ENCODE measurements at places on chromosomes 2 and 18.

- no peak for DNase-seq
Measured at GRCh38 chr18:58538604-58539386, 90.1 kb downstream of the ALPK2 start.

- DNase-seq, result no peak
Measured at GRCh38 chr18:33114749-33115148, 325.8 kb downstream of the CCDC178 start.

DNA sequence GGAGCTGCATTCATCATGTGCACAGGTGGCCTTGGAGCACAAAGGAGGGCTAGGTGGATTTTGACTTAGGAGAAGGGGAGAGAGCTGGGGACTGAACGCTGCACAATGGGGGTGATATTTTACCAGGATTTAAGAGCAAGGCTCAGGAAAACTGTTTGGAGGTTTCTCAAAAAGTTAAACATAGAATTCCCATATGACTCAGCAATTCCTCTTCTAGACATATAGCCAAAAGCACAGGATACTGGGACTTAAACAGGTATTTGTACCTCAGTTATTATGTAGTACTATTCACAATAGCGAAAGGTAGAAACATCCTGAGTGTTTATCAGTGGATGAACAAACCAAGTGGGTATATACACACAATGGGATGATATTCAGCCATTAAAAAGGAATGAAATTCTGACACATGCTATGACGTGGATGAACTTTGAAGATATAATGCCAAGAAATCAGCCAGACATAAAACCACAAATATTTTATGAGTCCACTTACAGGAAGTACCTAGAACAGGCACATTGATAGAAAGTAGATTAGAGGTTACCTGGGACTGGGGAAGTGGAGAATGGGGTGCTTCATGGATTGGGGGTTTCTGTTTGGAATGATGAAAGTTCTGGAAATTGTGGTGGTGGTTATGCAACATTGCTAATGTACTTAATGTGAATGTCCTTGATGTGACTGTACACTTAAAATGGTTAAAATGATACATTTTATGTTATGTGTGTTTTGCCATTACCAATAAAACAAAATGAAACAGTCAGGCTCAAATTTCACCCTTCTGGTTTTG is 216.9 kb downstream of the HAUS1 start:
- no peak for DNase-seq

- no peak for DNase-seq
Measured at GRCh38 chr2:72929010-72929409, 11.7 kb downstream of the EMX1 start.

GRCh38 chr2:105641389-105641811 is 103.3 kb upstream of the NCK2 start:
- DNase-seq, result no peak

DNA sequence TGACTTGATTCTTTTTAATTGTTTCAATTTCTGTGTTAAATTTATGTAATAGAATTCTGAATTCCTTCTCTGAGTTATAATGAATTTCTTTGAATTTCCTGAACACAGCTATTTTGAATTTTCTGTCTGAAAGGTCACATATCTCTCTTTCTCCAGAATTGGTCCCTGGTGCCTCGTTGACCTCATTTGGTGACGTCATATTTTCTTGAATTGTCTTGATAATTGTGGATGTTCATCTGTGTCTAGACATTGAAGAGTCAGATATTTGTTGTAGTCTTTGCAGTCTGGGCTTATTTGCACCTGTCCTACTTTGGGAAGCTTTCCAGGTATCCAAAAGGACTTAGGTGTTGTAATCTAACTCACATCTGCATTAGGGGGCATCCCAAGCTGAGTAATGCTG is 111.4 kb upstream of the LRRTM4 start:
- DNase-seq, result no peak

- DNase-seq, result no peak
Measured at GRCh38 chr2:168944065-168944464, 43.0 kb downstream of the G6PC2 start.
